Anterior cingulate cortex (tissue), 58 donors: ENCODE measurements at places on chromosomes 4 and X.
A peak's percentile ranks its signal among the peaks of the same experiment; 100 is the strongest.

- DNase-seq = no peak
Observed at GRCh38 chrX:8981723-8982122, 52.2 kb downstream of the FAM9B start.

DNA sequence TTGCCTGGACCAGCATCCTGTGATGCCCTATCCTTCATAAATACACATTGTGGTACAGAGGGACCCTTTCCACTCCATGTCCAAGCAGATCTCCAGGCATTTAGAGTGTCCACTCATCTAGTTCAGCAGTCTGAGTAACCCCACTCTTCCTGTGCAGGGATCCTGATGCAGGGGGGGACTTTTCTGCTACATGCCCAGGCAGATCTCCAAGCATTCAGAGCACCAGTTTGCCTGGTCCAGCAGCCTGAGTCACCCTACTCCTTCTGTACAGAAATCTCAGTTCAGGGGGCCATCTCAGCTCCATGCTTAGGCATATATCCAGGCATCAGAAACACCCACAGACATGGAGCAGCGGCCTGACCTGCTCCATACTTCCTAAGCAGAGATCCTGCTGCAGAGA is 1089.8 kb downstream of the FAT4 start:
- no peak for DNase-seq

GRCh38 chr4:80809039-80809729 is 221.3 kb upstream of the BMP3 start:
- no peak for DNase-seq

DNA sequence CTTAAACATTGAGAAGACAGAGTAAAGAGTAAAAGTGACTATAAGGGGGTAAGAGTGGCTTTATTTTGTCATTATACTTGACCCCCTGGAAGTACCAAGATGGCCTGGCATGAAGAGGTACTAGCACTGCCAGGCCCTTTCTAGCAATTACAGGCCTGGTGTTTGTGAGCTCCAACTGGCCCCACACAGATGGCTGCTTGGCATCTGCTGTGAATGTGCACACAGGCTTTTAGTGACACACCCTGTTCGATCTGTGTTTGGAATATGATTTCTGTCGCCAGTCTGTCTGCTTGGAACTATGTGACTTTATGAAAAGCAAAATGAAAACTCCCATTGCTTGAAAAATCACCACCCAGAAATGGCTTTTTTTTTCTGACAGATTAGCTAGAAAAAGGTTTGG is 123.3 kb downstream of the CLCN4 start:
- no peak for DNase-seq

DNA sequence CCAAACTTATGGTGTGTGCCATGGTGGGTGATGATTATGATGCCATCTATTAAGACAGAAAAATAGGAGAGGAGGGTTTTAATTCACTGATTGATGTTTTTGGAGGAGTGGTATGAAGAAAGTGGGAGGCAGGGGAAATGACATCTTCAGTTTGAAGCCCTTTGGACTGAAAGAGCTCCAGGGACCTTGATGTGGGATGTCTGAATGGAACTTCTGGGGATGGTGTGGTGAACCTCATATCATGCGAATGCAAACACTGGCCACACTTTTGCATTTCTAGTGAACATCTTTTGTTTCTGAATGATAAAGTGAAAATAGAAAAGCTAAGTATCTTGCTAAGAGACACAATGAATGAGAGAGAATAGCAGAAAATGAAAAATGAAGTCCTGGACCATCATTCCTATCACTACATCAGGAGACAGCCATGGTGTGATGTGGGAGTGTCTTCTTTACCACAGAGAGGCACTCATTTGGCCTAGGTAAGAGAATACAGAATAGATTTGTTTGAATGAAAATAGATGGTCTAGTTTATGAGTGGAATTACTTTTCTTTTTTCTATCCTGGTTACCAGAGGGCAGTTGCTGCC is 123.5 kb downstream of the ZNF827 start:
- DNase-seq = no peak

DNA sequence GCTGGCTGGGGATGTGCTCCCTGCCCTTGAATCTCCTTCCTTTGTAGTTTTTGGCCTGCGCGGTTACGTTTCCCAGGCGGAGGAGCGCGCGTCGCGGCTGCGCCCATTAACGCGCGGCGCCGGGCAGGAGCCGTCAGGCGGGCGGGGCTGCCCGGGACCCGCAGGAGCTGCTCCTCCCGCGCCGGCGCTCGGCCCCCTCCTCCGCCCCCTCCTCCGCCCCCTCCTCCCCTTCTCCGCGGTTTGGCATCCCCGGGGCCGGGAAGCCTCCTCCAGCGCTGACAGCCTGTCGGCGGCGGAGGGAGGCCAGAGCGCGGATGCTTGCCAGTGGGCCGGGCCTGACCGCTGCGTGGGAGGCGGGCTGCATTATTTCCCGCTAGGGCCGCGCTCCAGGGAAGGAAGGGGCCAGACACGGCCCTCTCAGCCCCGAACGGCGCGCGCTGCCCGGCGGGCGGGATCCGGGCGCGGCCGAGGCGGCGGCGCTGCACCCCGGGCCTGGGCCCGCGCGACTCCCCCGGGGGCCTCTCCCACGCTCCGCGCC is at the start of gene DCLK2:
DCLK2 (plus strand) TSS at position 405 of the 538 bp plus-strand sequence. CDS start 583 bp downstream, outside the sequence.
- DNase-seq = peak; percentile 83

- DNase-seq = peak; percentile 3
Observed at GRCh38 chrX:17590892-17591740, 146.2 kb upstream of the SCML1 start.

DNA sequence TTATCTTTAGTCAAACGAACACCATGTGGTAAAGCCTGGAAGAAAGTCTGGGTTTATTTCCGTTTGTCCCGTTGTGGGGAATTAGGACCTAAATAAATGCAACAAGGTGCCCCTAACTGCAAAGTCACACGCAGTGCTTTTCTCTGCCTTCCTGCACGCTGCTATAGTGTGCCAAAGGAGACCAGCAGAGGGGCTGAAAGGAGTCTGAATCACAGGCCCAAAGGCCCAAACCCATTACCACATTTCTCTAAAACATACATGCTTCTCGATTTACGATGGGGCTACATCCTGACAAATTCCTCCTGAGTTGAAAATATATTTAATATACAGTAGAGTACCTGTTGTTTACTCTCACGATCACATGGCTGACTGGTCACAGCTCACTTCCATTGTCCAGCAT is 4.5 kb downstream of the VEGFC start:
- no peak for DNase-seq

DNA sequence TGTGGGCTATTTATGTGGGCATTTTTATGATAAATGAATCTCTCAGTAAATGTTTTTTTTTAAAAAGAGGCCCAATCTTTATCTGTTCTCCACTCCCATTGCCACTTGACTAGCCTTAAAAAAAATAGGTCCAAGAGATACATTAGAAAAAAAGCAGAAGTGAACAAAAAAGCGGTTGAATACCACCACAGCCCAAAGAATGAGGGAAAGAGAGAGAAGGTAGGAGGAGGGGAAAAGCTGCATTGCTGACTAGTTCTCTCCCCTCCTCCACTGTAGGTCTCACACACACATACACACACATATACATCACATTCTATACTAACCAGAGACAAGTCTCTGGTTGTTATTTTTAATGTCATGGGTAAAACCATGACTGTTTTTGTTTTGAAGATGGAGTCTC is 95.8 kb upstream of the IL13RA1 start:
- no peak for DNase-seq

- no peak for DNase-seq
Observed at GRCh38 chrX:15524417-15524816, 23.8 kb downstream of the BMX start.

GRCh38 chr4:180581061-180581460 is 1662.1 kb upstream of the TENM3 start:
- no peak for DNase-seq

- no peak for DNase-seq
Observed at GRCh38 chr4:47876310-47876709, 38.1 kb downstream of the NFXL1 start.

GRCh38 chr4:10074767-10075105 is 41.9 kb downstream of the WDR1 start:
- no peak for DNase-seq

DNA sequence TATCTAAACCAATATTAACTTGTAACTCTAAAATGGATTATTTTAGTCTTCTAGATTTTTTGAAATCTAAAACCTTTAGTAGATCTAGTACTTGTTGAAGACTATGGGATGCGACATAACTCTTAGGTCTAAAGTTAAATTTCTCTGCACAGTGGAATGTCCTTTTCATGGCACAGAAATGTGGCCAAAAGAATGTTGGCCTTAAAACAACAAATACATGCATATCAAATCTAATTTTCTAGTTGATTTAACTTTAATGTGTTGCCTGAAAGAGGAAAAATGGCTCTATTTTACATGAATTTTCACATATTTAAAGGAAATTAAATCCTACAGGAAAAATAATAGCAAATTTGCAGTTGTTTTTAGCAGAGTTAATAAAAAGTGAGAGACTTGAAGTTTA is 30.3 kb downstream of the NFKB1 start:
- no peak for DNase-seq

- DNase-seq = no peak
Observed at GRCh38 chr4:147453561-147454141, 27.2 kb upstream of the EDNRA start.

- DNase-seq = no peak
Observed at GRCh38 chr4:72208421-72209075, 176.7 kb downstream of the NPFFR2 start.

- DNase-seq = no peak
Observed at GRCh38 chr4:78951862-78952472, 12.7 kb upstream of the PAQR3 start.

GRCh38 chr4:151801547-151802516 is 41.0 kb upstream of the GATB start:
- no peak for DNase-seq

DNA sequence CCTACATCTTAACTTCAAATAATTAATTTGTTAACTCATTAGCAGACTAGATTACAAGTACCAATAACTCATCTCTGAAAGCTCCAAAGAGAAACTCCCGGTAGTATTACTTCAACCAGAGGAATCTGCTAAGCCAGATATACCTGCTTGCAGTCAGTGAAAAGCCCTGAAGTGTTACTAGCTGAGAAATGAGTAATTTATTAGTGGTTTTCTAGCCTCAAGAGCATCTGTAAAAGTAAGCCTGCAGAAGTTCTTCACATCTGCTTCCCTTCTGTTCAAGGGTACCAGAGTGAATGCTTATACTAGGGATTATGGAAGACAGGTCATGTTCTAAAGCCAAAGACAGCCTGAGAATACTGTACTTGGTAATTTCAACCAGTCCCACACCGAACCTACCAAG is 34.7 kb downstream of the IRS4 start:
- no peak for DNase-seq
